ENCODE measurements at places on chromosomes 1 and 21. TPM values are rescaled to one million over a fixed set of nuclear protein-coding genes. Genes with fewer than 3 reads are reported as not detected.

DNA sequence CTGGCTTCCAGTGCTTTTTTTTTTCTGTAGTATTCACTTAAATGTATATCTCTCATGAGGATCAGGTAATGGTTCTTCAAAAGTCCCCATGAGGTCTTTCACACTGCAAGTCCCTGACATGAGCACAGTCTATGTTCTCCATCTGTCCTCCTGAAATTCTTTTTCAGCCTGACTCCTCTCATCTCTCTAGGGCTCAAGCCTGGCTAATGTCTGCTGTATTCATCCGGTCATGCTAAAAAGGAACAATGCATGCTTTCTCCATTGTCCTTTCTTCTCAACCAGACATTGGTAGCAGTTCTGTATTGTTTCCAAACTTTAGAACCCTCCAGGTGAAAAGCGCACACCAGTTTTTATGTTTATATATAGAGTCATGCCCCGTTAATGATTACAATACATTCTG lies 368.3 kb upstream of the OLFM3 start:
- DNase-seq = no peak

DNA sequence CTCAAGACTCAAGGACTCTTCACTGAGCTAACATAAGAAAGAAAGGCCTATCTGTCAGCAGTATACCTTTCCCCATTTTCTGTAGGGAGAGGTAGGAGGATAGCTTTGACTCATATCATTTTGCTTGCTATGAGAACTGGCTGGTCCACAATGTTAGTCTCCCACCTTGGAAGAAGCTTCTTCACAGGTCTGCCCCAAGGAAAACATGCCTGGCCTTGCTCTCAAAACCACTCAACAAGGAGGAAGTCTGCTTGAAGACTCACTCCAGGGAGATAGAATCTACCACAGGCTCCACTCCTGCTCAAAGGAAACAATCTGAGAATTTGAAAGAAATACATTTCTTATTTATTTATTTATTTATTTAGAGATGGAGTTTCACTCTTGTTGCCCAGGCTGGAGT lies 29.5 kb upstream of the LAMC1 start:
- DNase-seq = no peak

DNA sequence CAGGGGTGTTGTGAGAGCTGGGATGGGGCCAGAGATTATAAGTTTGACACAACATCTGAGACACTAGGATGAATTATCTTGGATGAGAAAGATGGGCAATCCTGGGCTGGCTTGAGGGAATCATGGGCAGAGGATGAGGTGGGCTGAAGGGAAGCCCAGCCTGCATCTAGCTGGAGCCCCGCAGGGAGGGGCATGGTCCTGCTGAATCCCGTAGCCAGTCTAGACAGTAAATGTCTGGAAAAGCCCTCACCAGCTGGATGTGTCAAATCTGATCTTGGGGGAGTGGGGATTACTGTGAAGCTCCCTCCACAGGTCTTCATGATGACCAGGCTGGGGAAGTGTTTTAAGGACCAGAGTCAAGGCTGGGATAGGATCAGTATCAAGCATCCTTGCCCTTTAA lies 3.6 kb upstream of the CASQ1 start:
- DNase-seq = no peak

GRCh38 chr1:172845371-172845770 lies 186.5 kb downstream of the FASLG start:
- no peak for DNase-seq

DNA sequence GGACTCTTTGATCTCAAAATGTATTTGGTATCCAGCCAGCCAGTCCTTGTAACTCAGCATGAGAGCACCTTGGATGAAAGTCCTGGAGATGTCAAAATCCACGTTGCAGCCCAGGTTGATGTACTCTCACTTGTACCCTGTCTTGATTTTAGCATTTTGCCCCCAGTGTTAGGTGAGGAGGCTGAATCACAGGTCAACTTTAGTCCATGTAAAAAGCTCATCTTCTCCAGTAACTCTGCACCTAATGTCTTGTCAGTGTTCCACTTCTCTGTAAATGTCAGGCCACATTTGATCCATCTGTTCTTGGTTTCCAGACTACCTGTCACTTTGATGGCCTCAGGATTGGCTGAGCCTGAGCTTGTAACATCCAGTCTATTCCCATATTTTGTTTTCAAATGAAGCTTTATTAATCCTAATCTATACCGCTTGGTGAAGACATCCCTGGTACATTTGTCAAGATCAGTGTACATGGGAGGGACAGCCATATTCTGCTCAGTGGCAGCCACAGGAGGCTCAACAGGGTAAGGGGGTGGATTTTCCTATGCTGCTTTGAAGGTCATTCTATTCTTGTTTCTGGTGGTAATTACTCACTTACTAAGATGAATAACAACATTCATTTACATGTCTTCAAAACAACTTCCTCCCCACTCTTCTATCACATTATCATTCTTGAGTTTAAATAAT lies 24.1 kb upstream of the FCRL3 start:
- no peak for DNase-seq

- DNase-seq = no peak
Measured at GRCh38 chr1:27103498-27103897, 51.4 kb downstream of the SLC9A1 start.

DNA sequence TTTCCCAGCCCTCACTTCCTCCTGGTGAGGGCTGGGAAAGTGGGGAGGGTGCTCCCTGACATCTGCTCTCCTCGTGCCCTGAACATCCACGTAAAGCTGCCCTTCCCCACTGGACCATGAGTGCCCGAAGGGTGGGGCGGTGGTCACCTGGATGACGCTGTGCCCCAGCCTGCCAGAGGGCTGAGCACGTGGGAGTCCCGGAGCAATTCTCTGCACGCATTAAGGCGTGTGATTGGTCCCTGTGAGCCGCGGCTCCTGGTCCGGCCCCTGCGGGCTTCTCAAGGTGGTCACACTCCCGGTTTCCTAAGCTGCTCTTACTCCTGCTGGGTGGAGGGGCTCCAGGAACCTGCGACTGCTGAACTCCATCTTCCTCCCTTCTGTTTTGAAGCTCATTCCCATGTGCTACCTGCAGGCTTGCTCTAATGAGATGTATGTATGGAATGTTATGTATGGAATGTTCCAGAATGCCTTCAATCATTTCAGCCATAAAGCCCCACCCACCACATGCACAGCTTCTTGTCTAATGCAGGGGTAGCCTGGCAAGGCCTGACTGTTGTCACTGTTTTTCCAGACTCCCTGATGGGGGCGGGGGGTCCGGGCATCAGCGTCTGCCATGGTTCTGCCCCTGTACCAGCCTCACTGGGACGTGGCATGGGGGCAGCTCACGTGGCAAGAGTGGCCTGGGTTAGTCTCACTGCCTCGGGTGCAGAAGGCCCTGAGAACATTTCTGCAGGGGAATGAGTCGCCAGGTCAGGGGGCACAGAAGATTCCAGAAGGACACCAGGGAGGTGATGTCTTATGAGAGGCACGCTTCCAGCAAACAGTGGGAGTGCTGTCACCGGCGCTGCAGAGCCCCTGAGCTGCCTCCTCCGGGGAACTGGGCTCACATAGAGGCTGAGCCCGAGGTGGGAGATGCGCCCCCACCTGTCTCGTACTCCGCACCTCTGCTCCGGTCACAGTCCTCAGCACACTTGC lies 19.4 kb downstream of the KRTAP10-1 start:
- no peak for DNase-seq

GRCh38 chr1:107879927-107880326 lies 85.1 kb downstream of the VAV3 start:
- no peak for DNase-seq

DNA sequence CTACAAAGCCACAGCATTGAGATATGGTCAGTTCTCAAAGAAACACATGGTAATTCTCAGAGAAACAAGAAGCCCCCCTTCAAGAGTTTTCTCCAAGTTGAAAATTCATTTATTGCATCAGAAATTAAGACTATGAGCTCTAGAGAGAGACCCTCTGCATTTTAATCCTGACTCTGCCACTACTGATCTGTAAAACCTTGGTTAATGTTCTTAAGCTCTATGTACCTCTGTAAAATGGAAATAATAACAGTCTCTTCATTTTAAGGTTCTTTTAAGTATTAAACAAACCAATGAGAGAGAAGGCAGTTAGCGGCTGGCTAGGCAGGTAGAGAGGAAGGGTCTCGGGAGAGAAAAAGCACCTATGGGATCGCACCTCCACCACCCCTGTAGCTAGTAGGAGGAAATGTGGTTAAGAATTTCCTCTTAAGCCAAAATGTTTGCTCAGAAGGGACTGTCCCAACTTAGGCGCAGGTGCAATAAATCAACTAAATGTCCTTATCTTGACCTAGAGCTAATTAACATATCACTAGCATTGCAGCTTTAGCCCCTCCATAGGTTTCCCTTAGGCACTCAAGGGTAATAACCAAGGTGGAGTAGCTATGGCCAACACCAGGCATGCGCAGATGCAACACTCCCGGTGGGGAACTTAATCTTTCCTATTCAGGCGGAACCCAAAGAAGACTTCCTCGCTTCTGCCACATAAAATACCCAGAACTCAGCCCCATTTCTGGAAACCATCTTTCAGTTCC lies 1685.4 kb downstream of the MRPL39 start:
- no peak for DNase-seq

GRCh38 chr1:230123280-230124185 lies 56.5 kb downstream of the GALNT2 start:
- no peak for DNase-seq

GRCh38 chr1:58848818-58849411 lies 65.1 kb upstream of the JUN start:
- DNase-seq = peak; percentile 39

- no peak for DNase-seq
Measured at GRCh38 chr1:44894591-44894990, 51.5 kb upstream of the PTCH2 start.

GRCh38 chr1:33501309-33501708 lies 28.9 kb downstream of the ZSCAN20 start:
- no peak for DNase-seq

- DNase-seq = no peak
Measured at GRCh38 chr1:5903680-5904079, 88.5 kb downstream of the NPHP4 start.

GRCh38 chr21:46621457-46622182 lies 13.9 kb upstream of the PRMT2 start:
- DNase-seq = no peak

DNA sequence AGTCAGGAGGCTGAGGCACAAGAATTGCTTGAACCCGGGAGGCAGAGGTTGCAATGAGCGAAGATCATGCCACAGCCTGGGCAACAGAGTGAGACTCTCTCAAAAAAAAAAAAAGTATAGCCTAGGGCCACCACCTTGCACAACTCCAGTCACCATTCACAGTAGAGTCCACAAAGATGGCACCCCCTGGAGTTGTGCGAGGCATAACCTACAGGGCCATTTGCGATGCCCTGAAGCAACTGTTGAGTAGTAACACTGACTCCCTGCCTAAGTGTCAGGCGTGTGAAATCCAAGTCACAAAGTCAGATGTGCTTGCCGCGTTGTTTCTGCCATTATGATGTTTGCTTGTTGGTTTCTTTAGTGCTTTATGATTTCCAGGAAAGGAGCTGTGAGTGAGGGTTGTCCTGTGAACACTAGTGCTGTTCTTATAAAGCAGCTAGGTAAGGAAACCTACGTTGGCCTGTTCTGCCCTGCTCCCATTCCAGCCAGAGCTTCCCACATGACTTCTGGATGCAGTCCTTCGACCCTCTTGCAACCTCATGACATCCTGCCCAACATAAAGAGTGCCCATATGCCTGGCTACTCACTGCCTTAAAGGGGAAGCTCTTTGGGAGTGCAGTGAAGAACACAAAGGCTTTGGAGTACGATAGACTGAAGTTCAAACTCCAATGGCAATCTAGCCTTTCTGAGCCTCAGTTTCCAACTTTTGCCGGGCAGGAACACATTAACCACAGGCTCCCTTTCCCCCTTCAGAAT lies 29.8 kb downstream of the FHAD1 start:
- DNase-seq = no peak

DNA sequence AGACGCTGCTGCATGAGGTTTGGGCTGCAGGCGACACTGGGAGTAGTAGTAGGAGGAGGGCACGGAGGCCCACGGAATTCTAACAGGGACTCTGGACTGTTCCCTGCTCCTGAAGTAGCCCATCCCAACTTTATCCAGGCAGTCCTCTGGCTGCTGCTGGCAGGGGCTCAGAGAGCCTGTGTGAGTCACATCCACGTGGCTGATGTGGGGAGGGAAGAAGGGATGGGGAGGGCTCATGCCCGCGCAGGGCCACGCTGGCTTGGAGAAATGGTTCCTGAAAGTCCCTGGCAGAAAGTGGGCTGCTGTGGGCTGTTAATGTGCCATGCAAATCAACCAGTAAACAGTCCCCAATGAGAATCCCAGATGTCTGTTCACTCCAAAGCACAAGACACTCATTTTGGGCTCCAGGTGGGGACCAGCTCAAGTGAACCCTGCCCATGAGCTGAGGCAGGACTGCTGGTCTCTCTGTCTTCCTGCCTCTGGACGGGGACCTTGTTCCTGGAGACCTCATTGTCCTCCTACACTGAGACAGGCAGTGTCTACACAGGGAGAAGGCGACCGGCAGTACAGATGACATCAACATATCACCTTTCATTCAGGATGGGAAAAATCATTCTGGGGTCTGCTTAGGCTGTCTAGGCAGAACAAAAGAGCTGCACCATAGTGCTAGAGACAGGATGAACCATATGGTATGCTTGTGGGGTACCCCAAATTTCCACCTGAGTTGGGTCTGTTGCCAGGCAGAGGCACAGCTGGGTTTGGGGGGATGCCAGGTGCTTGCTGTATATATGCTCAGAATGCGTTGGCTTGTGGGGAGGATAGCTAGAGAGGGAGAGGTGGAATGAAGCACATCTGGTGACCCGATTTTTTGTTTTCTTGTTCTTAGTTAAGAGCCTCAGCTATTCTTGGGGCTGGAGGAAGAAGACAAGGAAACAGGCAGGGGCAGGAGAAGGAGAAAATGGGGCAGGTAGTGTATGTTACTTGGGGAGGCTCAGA lies 57.9 kb upstream of the FMOD start:
- no peak for DNase-seq

- DNase-seq = no peak
Measured at GRCh38 chr1:244128591-244129383, 77.7 kb downstream of the ZBTB18 start.

- DNase-seq = no peak
Measured at GRCh38 chr1:109620401-109620791, 759 bp downstream of the AMPD2 start.

GRCh38 chr1:99560207-99561040 lies 85.5 kb upstream of the PALMD start:
- no peak for DNase-seq

FAM177B gene
- polyA plus RNA-seq = not detected

OR2T2 gene
- polyA plus RNA-seq = not detected

C1QTNF12 gene
- polyA plus RNA-seq = 1.4 TPM

TUFT1 gene
- 20.6 TPM for polyA plus RNA-seq

MRTO4 gene
- polyA plus RNA-seq = 36.2 TPM

KCNE2 gene
- not detected for polyA plus RNA-seq

CRNN gene
- not detected for polyA plus RNA-seq

FAM72D gene
- polyA plus RNA-seq = 5.3 TPM

GFI1 gene
- polyA plus RNA-seq = not detected
